ENCODE measurements at places on chromosomes 16 and 17. TPM values are rescaled to one million over a fixed set of nuclear protein-coding genes. Genes with fewer than 3 reads are reported as not detected.

Gene GCGR
- not detected for total RNA-seq

Gene CORO6
- 12.2 TPM for total RNA-seq

Gene GRAPL
- not detected for total RNA-seq

Gene ZG16B
- 0.87 TPM for total RNA-seq

Gene RUNDC3A
- not detected for total RNA-seq

Gene ADORA2B
- total RNA-seq: 13.6 TPM

Gene SLFN12L
- 0.11 TPM for total RNA-seq

Gene KRTAP2-3
- total RNA-seq: 1.00 TPM

Gene AATK
- total RNA-seq: 0.11 TPM

Gene ASGR1
- total RNA-seq: 1.3 TPM

Gene ACSM3
- total RNA-seq: 0.77 TPM

Gene MAP2K6
- total RNA-seq: 0.87 TPM

Gene CHST5
- total RNA-seq: 0.11 TPM

Gene ASB16
- under 0.01 TPM for total RNA-seq

Gene MRC2
- total RNA-seq: 563 TPM

Gene BAHCC1
- 3.3 TPM for total RNA-seq

Gene PRAC1
- total RNA-seq: not detected

Gene KRTAP4-3
- total RNA-seq: not detected

Gene KRT27
- total RNA-seq: not detected

Gene EMP2
- 9.7 TPM for total RNA-seq

Gene PIRT
- total RNA-seq: not detected

Gene MTSS2
- 15.6 TPM for total RNA-seq

Gene IGSF6
- total RNA-seq: not detected

Gene DNAAF1
- not detected for total RNA-seq

Gene USP22
- total RNA-seq: 262 TPM

Gene PRSS36
- total RNA-seq: 0.33 TPM

Gene BFAR
- 60.4 TPM for total RNA-seq

Gene ASPA
- 0.77 TPM for total RNA-seq

Gene NPB
- total RNA-seq: 0.22 TPM

Gene AARSD1
- total RNA-seq: 25.3 TPM

Gene TMEM88
- total RNA-seq: 0.22 TPM
